ENCODE measurements at places on chromosomes 5 and 9.

DNA sequence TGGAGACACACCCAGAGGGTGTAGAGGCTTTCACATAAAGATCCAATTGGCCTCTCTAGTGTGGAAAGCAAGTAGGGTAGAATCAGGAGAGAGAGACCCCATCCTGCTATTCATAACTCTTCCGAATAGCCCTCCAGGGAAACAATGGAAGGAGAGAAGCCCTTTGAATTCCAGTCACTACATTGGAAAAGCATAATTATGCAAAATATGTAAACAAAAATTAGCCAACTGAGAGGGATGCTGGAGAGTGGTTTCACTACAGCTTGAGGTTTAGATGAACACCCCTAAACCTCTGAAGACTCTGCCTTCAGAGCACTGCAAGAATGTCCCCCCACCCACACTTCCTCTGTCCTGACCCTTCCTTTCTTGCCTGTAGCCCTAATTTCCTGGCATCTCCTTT is 197.3 kb upstream of the ANKRD55 start:
- DNase-seq = no peak

- no peak for DNase-seq
Observed at GRCh38 chr5:129935626-129936025, 31.4 kb downstream of the CHSY3 start.

GRCh38 chr9:115285836-115286235 is 167.9 kb upstream of the TNC start:
- DNase-seq = no peak

DNA sequence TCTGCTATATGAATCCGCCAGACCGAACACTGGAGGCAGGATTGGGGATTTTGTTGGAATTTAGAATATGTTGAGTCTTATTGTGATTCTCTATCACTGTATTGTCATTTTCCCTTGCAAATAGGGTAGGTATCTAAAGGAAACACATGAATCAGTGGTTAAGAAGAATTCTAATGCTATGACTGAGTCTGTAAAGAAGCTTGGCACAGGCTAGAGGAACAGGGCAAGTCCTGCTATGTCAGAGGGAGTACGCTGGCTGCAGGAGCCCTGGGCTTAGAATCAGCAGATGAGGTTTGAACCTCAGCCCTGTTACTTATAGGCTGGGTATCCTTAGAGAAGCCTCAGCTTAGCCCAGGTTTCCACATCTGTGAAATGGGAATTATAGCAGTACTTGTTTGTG is 198.1 kb downstream of the NR3C1 start:
- no peak for DNase-seq

- DNase-seq = no peak
Observed at GRCh38 chr5:79109527-79110492, 1.8 kb upstream of the BHMT start.

DNA sequence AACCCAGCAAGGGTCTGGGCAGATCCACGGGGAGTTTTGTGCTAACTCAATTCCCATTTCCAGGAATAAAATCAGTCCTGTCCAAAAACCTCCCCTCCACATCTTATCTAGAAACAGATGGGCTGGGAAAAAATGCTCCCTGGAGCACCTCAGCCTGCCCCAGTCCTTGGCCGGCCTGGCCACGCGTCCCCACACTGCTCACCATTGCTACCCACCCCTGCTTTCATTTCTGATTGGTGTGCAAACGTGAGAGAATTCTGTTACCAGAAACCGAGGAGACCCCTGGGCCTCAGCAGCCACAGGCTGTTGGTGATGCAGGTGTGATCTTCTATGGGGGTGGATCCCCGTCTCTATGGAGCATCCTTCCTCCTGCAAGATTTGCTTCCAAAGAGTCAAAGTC is 38.0 kb upstream of the OLFM1 start:
- no peak for DNase-seq

DNA sequence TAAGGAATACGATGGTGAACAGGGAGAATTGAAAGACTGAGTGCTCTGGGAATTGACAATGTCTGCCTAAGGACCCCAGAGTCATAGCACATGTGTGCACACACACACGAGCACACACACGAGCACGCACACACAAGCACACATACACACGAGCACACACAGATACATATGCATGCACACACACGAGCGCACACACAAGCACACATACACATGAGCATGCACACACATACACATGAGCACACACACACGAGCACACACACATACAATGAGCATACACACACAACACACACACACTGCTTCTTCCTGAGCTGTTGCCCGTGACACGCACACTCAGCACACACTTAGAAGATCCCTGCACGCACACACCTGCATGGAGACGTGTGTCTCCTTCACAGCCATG is 10.9 kb upstream of the UNC5A start:
- no peak for DNase-seq

DNA sequence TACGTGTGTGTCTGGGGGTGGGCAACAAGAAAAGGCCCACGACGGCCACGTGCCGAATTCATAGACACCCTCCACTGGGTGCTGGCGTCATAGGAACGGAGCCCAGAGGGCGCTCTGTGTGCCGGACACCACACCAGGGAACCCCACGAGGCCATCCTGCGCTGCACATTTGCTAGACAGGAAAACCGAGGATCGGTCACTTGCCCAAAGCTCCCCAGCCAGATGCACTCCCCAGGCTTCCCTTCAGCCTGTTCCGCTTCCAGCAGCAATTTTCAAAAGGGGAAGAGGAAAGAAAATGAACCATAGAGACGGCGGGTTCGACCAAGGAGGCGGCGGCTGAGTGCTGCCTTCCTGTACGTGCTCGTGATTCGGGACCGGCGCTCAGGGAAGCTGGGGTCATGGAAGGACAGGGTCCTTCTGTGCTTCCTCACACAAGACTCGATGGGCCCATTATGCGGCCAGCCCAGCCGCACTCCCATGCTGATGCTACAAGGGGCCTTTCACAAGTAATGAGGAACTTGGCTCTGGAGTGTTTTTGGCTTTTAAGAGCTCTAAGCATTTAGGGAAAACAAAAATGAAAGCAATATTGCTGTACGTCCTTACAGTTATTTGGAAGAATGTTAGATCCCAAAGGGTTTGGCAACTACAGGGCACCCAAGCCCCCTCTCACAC is 124.6 kb upstream of the SARDH start:
- no peak for DNase-seq

GRCh38 chr5:33824516-33825195 is 67.1 kb downstream of the ADAMTS12 start:
- no peak for DNase-seq

DNA sequence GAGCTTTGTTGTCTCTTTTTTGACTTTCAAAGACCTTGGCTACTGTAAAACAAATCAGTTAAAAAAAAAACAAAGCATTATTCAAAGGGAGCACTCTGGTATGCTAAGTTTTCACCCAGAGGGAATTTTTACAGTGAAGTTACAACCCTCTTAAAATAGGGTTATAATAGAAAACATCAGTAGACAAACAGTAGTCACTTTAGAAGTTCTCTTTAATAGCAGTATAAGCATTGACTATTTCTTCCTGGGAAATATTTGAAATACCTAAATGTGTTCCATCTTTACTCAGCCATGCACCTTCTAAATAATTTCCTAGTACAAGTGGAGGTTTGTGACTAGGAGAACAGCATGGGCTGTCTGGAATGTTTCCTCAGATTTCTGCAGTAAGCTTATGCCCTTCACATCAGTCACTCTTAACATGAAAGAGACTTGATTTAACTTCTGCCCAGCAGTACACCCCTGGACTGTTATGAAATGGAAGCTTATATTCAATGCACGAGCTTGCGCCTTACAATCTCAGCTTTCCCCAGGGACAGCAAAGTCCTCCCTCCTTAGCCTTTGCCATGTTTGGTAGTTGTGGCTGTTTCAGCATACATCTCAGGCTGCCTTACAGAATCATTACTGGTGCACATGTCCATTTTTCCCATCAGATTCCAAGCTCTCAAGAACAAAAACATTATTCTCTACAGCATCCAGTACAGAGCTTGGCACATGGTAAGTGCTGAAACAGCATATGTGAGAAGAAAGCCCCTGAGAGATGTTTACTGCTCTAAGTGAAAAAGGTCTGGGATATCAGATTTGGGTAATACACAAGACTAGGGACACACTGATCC is 191.5 kb downstream of the ZNF608 start:
- peak; percentile 85 for DNase-seq

DNA sequence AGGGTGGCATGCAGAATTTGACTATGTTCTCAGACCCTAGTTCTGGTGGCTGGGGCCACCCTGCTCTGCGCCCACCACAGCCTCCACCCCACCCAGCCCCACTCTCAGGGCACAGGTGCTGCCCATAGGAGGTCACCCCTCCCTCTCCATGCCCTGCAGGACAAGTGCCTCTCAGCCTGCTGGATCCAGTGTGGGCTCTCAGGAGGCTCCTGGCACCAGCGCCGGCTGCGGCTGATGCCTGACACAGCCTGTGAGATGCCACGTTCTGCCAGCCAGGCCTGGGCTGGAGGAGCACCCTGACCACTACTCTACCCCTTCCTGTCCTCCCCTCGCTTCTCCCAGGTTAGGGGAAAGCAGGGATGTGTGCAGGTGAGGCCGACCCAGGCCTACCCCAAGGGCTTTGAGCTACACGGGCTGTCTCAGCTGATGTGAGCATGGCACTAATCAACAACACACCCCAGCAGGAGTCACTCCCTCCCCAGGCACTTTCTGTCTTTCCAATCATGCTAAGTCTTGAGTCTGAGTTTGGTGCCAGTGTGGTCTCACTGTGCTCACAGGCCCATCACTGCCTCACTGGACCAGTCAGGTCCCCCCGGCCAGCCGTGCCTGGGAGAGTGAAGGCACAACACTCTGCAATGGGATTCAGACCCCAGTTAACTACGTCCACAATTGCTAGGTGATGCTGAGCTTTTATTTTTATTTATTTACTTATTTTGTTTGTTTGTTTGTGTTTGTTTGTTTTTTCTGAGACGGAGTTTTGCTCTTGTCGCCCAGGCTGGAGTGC is 12.1 kb upstream of the BARX1 start:
- no peak for DNase-seq

DNA sequence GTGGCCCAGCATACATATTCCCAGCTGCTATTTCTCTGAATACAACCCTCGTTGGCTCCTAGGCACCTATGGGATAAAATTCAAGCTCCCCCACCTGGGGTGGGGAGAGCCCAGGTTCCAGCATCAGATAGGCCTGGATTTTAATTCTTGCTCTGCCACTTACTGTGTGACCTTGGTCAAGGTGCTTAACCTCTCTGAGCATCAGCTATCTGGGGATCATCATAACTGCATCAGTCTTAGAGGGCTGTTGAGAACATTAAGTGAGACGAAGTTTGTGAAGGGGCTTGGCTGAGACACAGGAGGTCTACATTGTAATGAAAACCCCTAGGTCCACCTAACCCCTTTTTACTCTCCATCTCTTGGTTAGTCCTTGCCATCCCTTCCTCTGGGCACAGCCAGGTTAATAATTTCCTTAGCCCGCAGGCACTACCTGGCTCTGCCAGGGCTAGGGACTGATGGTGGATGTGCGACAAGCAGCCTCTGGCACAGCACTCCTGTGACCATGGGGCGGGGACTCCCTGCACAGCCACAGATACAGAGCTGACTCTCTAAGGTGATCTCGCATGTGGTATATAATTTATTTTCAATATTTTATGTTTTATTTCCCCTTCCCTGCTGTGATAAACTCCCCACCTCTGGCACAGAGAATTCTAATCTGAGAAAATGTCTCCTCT is 68.7 kb downstream of the CRB2 start:
- no peak for DNase-seq

Measured in HAP-1 (cell line).